ENCODE measurements at places on chromosomes 7 and 10. TPM values are rescaled to one million over a fixed set of nuclear protein-coding genes. Genes with fewer than 3 reads are reported as not detected.

The FAM25A gene
- not detected for total RNA-seq

The PHYHIPL gene
- total RNA-seq: not detected

The ATOH7 gene
- total RNA-seq: not detected

The EBLN1 gene
- not detected for total RNA-seq

The ANKRD30A gene
- total RNA-seq: not detected

The TAS2R5 gene
- 0.43 TPM for total RNA-seq

The NPY gene
- not detected for total RNA-seq

The IDI2 gene
- total RNA-seq: not detected

The C7orf57 gene
- total RNA-seq: not detected

The CTNNA3 gene
- not detected for total RNA-seq

The NPY4R gene
- not detected for total RNA-seq

The SLC16A12 gene
- total RNA-seq: 0.16 TPM

The MINDY4 gene
- 4.4 TPM for total RNA-seq

The ADCK2 gene
- 20.5 TPM for total RNA-seq

The ZNF804B gene
- total RNA-seq: not detected

The AGAP6 gene
- total RNA-seq: 1.8 TPM

The XRCC2 gene
- 0.26 TPM for total RNA-seq

The TSPAN12 gene
- 2.0 TPM for total RNA-seq

The BEND7 gene
- total RNA-seq: 0.63 TPM

The AMPH gene
- 3.0 TPM for total RNA-seq

The GRM3 gene
- total RNA-seq: not detected

The GPR37 gene
- total RNA-seq: 4.7 TPM

The TMEM229A gene
- total RNA-seq: not detected

The GIMAP7 gene
- not detected for total RNA-seq

The FEZF1 gene
- total RNA-seq: not detected

The NEUROD6 gene
- not detected for total RNA-seq

The LIPM gene
- not detected for total RNA-seq

The OR6V1 gene
- not detected for total RNA-seq

The PTN gene
- 38.6 TPM for total RNA-seq

The AKR1E2 gene
- total RNA-seq: 3.8 TPM

The TUBGCP2 gene
- total RNA-seq: 70.2 TPM

The LMOD2 gene
- not detected for total RNA-seq

The ZFYVE27 gene
- 15.0 TPM for total RNA-seq

The RBM33 gene
- 43.1 TPM for total RNA-seq

The NKX2-3 gene
- not detected for total RNA-seq

The ZNF107 gene
- total RNA-seq: 0.60 TPM

The GBX1 gene
- not detected for total RNA-seq

The CALHM1 gene
- not detected for total RNA-seq

The OR2A12 gene
- total RNA-seq: not detected

The ERVW-1 gene
- total RNA-seq: not detected

The EBF3 gene
- 9.0 TPM for total RNA-seq

The CADPS2 gene
- total RNA-seq: 11.8 TPM

The HERC4 gene
- total RNA-seq: 65.3 TPM

The MMRN2 gene
- total RNA-seq: 1.5 TPM

The CNTNAP2 gene
- total RNA-seq: not detected

The CASTOR2 gene
- total RNA-seq: 9.5 TPM

The CELF2 gene
- total RNA-seq: 4.4 TPM

The R3HCC1L gene
- 16.7 TPM for total RNA-seq

The TAS2R3 gene
- total RNA-seq: 1.3 TPM

The TEX36 gene
- total RNA-seq: not detected

The SEMA3D gene
- total RNA-seq: 4.0 TPM

The TMEM213 gene
- total RNA-seq: not detected

The PPP1R9A gene
- total RNA-seq: 0.60 TPM

The ANXA11 gene
- total RNA-seq: 72.4 TPM

Measured in bronchial smooth muscle cell (primary cell).